ENCODE measurements at places on chromosomes 1 and 21.

GRCh38 chr1:245776694-245777332, 622.0 kb downstream of the KIF26B start:
- no peak for DNase-seq

DNA sequence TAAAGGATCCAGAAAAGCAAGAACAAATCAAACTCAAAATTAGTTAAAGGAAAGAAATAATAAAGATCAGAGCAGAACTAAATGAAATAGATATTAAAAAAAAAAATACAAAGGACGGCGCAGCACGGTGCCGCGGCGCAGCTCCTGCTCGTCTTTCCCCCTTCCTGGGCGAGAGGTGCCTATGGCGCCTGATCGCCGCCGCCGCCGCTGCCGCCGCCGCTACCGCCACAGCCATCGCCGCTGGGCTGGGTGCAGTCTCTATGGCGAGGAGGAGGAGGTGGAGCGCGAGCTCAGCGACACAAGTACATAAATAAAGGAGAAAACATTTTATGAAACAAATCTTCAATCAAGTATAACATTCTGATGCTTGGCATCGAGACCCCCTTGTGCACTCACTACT, 77.6 kb upstream of the VANGL1 start:
- DNase-seq, result no peak

- no peak for DNase-seq
Observed at GRCh38 chr1:93532780-93533378, 85.0 kb downstream of the FNBP1L start.

DNA sequence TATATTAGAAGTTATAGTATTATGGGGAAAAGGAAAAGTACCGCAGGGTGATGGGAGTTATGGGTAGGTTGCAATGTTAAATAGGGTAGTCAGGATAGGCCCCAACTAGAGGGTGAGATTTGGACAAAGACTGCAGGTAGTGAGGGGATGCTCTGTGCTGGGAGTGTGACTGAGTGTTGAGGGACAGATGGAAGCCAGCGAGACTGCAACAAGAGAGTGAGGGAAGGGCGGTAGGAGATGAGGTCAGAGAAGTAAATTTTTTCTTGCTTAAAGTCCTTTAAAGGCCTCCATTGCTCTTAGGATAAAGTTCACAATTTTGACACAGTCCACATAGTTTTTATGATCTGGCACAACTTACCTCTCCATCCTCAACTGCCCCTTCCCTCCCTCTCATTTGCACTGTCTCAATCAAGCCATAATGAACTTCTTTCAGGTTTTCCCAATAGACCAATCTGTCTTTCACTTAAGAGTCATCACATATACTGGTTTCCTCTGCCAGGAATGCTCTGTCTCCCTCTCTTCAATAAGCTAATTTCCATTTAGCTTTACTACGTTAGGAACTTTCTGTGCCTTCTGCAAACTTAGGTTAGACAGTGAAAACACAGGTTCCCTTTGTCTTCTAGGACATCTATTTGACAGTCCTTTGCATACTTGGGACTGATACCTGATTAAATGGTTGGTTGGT, 237.7 kb upstream of the CACYBP start:
- no peak for DNase-seq
